ENCODE measurements at places on chromosomes 1 and 21. TPM values are rescaled to one million over a fixed set of nuclear protein-coding genes. Genes with fewer than 3 reads are reported as not detected.
A peak's percentile ranks its signal among the peaks of the same experiment; 100 is the strongest.

DNA sequence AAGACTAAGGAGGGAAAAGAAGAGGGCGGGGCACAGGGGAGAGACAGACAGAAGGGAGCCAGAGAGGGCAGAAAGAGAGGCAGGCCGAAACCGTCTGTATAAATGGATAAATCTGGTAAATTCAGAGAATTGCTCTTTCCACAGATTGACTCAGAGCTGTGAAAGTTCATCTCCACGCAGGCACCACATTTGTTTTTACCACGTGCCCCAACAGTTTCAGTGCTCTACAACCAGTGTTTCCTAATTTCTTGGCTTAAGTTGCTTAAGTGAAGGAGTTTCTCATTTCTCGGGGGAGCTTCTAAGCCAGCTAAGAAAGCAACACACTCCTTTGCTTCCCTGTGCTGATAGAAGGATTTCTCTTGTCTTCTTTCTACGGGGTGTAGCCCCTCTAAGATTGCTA is 87.1 kb downstream of the ENAH start:
- DNase-seq = no peak

Gene SIPA1L2
- 6.2 TPM for total RNA-seq

DNA sequence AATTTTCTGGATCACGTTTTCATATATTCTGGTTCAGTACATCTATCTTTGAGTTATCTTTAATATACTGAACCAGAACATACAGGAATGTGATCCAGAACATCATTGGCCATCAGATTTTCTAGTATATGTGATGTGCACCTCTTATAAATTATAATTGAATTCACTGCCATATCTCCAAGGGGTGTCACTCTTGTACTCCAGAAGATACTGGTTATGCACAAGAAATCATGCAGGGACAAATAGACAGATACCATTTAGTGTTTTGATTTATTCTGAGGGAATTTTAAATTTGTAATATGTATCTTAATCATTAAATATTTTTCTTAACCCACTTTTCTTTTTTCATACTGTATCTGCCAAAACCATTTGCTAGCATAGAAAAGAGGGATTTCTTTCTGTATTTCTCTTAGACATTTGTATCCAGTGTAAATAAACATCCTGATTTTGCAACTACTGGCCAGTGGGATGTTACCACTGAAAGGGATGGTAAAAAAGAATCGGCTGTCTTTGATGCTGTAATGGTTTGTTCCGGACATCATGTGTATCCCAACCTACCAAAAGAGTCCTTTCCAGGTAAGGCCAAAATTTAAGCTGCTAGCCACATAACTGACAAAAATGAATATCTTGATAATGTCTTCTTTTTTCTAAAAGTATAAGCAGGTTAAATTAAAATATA is 16.7 kb downstream of the FMO3 start:
- no peak for DNase-seq

Gene KIF17
- total RNA-seq = not detected

- no peak for DNase-seq
These were observed 45.7 kb downstream of the PLPP3 start for GRCh38 chr1:56533621-56534020.

DNA sequence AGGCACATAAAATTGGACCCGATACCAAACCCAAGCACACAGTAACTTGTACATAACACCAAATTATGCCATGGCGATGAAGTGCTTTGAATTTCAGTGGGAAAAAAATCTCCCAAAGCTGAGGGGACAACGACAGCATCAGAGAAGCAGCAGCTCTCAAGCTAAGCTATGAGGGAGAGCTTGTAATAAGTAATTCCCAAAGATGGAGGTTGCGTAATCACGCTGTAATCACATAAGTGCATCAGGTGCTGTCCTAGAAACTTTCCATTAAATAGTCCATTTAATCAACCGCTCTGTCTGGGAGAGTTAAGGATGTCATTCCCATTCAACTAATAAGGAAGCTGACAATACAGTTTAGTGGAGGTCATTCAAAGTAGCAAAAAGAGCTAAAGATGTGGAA is 37.6 kb upstream of the KRTAP19-8 start:
- DNase-seq = no peak

DNA sequence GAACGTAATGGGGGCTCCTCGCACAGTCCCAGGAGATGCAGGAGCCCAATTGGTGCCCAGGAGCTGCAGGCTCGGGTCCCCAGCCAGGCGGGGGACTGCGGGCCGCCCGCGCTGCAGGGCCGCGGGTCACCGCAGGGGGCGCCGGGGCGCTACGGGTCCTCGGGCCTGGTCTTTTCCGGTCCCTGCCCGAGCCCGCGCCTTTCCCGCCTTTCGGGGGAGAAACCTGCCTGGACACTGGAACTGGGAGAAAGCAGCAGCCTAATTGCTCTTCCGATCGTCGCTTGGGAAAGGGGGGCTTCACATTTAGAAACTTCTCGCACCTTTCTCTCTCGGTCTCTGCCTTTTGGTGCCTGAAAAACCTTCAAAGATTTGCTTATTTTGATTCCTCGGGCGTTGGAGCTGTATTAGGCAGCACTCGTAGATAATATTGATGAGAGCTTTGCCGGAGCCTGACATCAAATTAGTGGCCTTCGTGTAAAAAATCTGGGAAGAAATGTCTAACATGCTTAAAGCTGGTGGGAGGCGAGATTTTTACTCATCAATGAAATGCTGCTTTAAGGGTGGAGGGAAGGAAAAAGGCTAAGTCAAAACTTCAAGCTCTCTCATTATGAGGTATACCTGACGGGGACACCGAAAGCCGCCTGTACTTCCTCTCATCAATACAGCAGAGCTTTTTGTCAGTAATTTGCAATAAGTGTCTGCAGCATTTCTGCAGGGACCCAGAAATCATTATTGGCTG is 12.6 kb upstream of the BARHL2 start:
- DNase-seq = peak; percentile 41

DNA sequence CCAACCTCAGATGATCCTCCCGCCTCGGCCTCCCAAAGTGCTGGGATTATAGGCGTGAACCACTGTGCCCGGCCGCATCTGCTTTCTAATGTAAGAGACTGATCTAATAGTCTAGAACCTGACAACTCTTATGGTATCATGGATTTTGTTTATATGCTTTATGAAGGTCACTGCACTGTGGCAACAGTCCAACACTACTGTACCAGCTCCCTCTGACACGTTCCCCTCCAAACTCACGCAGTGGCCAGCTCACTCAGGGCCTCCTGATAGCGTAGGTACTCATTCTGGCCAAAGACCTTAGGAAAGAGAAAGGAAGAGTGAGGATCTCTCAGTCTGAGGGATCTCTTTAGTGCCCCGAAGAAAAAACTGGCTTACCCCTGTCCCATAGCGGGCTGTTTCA is 6.0 kb upstream of the CFAP141 start:
- DNase-seq = no peak

- DNase-seq = peak; percentile 26
These were observed 1.1 kb downstream of the SLC50A1 start for GRCh38 chr1:155136748-155137147.

DNA sequence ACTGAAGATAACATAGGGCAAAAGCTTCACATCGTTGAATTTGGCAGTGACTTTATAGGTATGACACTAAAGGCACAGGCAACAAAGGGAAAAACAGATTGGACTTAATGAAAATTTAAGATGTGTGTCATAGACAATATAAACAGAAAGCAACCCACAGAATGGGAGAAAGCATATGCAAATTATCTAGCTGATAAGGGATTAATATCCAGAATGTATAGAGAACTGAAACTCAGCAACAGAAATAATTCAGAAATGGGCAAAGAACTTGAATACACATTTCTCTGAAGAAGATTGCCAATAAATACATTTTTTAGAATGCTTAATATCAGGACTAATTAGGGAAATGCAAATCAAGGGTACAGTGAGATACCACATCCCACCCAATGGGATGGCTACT is 55.2 kb upstream of the ANGPTL1 start:
- DNase-seq = no peak

Gene APCS
- not detected for total RNA-seq

DNA sequence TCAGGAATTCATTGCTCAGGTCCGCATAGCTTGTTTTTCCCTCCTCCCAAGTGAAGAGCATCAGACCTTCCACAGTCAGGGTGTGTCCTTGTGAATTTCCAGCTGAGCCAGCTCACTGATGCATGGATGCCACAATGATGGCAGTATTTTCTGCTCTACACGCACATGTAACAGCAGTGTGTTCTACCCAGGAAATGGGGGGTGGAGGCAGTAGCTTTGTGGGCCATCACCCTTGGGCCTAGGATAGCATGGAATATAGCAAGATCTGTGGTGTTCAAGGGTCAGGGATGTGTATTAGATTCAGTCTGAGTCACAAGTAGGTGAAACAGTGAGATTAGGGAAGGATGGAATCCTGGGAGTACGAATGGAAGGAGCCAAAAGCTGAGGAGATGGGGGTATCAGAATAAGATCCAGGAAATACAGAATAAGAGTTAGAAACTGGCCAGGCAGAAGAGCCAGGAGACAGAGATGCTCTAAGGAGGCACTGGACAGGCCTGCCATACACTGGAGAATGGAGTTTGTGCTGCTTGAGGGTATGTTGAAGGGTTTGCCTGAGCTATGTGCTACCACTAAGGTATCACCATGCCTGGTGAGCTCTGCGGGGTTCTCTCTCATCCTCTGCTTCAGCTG is 90.6 kb upstream of the CNIH3 start:
- no peak for DNase-seq

DNA sequence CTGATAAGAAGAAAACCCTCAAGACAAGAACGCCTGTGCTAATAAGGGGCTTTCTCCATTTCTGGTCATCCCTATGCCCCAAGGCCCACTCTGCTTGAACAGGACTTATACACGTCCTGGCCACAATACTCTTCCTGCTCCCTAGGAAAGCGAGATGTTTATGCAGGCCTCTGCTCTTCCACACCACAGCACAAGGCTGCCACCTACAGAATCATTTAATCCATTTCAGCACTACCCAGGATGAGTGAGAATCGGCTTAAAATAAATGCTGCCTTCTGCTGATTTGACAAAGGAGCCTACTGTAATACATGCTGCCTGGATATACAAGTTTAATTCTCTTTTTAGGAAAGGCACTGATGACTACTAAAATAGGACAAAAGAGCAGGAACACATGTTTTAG is 29.4 kb downstream of the FRRS1 start:
- no peak for DNase-seq

GRCh38 chr1:168386949-168387586 is 106.4 kb downstream of the TBX19 start:
- peak; percentile 87 for DNase-seq

Gene MNDA
- total RNA-seq = not detected

DNA sequence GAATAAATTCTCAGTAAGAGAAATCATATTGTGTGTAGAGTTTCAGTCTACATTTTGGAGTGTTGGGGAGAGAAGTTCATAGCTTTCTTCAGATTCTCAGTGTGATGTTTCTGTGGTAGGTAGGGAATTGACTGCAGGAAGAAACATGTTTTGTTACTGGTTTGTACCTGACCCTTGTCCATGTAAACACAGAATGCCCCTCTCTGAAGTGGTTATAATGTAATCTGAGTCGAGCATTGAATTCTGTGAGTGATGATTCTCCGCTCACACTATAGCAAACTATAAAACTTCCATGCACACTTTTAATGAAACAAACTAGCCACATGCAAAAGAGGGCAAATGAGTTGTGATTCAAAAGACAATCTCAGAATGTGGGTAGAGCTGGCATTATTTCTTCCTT is 433.2 kb downstream of the USP25 start:
- no peak for DNase-seq

GRCh38 chr1:41856944-41857285 is 61.8 kb downstream of the HIVEP3 start:
- DNase-seq = no peak

- DNase-seq = no peak
These were observed 58.0 kb downstream of the LGR6 start for GRCh38 chr1:202251424-202252256.

DNA sequence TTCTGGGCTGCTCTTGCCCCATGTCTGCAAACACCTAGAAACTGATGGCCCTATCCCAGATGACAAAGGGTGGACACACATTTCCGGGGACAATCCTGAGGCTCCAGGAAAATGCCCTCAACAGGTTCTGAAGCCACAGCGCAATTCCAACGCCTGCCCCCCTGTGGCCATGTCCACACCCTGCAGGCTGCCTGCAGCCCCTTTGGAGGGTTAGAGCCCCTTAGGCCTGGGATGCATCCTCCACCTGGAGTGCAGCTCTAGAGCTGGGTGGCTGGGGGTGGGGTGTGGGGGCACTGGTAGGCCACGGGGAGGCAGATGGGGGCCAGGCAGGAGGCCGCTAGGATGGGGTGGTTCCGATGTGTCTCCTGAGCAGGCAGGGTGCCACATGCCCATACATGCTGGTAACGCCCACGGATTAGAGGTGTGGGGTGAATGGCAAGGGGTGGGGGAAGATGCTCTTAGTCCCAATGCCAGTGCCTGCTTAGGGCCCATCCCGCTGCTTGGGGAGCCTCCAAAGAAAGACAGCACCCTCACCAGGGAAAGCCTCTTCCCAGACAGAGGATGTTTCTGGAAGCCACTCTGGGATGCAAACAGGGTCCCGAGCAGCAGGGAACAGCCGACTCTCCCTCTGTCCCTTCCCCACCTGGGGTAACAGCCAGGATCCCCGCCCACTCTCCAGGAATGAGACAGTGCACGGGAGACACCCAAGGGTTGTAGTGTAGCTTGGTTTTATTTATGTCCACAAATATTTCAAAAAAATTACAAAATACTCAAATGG is 34.0 kb downstream of the SLC45A1 start:
- peak; percentile 26 for DNase-seq

DNA sequence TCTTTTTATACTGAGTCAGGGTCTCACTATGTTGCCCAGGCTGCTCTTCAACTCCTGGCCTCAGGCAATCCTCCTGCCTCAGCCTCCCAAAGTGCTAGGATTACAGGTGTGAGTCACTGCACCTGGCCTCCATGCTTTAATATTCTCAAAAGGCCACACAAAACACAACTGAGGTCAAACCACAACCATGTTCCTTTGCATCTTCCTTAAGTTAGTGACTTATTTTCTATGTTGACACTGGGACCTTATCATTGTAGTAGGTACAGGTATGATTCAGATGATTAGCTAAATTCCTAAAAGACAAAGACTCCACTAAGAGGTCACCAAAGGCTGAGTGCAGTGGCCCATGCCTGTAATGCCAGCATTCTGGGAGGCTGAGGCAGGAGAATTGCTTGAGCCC is 131.9 kb upstream of the ATP1B1 start:
- no peak for DNase-seq

Gene MANEAL
- total RNA-seq = 1.5 TPM

Gene PPFIA4
- total RNA-seq = 16.7 TPM

Gene FCGR3B
- total RNA-seq = not detected

DNA sequence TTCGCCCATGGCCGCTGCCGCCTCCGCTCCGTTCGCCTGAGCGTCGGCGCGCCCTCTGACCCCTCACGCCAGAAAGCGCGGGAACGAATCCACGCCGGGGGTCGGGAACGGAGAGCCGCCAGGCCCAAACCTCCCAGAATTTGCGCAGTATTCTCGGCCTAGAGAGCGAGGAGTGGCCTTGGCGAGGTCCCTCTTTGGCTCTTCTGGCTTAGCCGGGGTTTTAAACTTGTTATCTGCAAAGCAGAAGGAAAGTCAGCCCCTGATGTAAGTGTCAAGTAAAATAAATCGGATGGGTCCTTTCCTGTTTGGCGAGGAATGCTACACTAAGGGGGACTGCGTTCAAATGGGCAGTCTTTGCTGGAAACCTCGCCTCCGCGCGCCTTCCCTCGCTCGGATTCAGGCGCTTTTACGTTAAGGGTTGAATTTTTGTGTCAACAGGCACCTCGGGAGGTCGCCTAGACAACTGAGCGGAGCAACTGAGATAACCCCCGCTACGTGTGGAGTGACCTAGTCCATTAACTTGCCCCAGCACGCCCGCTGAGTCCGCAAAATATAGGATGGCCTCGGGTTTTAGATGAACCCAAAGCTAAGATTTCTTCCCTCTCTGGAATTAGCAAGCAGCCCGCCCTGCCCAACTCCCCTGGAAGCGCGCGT is 1.1 kb downstream of the HSF2BP start:
- DNase-seq = no peak

Gene C4BPB
- total RNA-seq = 0.24 TPM

Data from activated CD4-positive, alpha-beta memory T cell treated with anti-CD3 and anti-CD28 coated beads for 36 hours (primary cell).